ENCODE measurements at places on chromosomes 12 and 14.

GRCh38 chr14:84084056-84084630 lies 1445.8 kb upstream of the FLRT2 start:
- DNase-seq: no peak

DNA sequence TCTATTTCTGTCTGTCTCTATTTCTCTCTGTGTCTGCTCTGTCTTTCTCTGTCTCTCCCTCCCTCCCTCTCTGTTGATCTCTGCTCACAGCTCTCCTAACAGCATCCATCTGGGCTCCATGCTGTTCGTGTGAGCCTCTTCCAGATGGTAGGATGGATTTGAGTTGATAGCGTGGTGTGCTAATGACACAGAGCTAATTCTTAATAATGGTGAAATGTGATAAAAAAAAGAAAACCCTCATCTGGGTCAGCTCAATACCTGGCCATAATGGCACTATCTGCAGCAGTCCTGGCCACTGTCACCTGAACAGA lies 96.4 kb downstream of the AACS start:
- no peak for DNase-seq

GRCh38 chr14:21846227-21846885 lies 172.7 kb upstream of the OR4E1 start:
- peak; percentile 80 for DNase-seq

DNA sequence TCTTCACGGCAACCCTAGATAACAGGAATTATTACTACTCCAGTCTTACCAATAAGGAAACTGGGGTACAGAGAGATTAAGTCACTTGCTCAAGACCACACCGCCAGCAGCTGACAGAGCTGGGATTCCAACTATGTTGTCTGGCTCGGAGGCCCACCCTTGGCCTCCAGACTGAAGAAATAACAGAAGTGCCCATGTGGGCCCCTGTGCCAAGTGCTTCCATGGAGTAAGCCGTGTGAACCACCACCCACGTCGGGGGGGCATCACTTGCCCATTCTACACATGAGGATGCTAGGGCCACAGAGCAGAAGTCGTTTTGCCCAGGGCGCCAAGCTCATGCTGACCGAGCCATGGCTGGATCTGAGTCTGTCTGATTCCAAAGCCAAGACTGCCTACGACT lies 926 bp upstream of the CMKLR1 start:
- DNase-seq: no peak

GRCh38 chr12:188910-189621 lies 24.9 kb downstream of the SLC6A12 start:
- DNase-seq: peak; percentile 25

DNA sequence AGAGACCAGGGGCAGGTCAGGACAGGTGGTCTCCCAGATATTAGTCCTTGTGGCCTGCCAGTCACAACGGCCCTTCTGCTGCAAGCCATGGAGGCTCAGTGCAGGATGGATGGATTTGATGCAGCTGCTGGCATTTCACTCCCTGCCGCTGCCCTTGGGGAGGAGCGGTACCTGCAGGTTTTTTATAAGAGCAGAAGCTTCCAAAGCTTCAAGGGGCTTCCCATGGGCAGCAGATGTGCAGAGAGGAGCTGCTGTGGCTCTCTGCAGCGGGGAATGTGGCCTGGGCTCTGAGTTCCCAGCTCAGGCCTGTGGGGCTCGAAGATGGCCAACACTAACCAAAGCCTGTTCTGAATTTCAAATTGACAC lies 379.3 kb downstream of the DPF3 start:
- no peak for DNase-seq

DNA sequence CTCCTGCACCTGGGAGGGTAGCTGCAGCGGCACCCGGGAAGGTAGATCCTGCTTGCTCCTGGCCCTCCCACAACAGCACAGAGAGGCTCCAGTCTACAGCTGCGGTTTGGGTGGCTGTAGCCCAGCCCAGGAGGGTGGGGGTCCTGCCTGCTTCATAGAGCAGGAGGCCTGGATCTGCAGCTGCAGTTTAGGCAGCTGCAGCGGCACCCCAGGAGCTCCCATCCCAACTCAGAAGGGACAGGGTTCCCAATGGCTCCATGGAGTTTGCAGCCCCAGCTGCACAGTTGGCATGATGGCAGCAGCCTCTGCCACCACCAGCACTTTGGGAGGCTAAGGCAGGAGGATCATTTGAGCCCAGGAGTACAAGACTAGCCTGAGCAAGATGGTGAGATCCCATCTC lies 38.5 kb downstream of the TIMELESS start:
- no peak for DNase-seq

GRCh38 chr14:57712102-57712501 lies 153.8 kb downstream of the SLC35F4 start:
- DNase-seq: no peak

- DNase-seq: no peak
Observed at GRCh38 chr14:36857842-36858445, 196.3 kb downstream of the PAX9 start.

DNA sequence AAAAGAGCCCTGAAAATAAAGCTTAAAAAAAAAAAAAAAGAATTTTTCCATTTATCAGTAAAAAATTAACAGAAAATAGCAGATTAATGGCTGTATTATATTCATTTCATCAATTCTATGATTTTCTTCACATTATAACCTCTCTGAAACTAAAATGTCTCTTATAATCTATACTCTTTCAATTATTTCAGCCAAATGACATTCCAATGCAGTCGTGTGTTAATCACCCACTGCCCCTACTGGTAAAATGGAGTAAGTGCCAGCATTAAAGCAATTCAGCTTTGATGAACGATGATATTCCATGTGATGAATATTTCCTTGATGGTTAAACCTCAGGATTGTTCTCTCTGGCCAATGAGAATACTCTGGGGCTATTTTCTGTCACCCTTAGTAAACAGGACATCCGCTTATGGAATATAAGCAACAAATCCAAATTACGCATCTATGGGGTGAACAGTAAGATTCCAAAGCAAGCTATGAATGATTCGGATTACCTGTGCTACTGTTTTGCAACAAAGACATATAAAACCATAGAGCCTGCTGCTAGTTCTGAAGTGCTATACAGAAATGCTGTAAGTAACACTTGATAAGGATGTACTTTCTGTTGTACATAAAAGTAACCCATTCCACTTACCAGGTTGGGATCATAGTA lies 20.3 kb upstream of the SYCP3 start:
- peak; percentile 51 for DNase-seq

DNA sequence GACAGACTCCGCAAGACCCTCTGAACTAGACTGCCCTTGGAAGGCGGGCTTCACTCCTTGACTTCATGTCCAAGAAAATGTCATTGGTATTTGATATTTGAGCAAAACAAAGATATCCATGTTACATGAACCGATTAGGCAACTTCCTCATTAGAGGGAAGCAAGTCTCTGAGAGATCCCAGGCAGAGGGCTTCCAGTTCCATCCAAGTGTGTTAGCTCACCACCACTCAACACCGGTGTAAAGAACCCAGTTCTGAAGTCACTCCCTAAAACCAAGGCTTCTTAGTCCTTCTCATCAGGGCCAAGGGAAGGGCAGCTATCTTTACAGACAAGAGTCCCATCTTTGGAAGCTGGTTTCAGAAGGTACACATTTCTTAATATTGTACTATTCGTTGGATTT lies 87.2 kb upstream of the CDKN3 start:
- DNase-seq: no peak

DNA sequence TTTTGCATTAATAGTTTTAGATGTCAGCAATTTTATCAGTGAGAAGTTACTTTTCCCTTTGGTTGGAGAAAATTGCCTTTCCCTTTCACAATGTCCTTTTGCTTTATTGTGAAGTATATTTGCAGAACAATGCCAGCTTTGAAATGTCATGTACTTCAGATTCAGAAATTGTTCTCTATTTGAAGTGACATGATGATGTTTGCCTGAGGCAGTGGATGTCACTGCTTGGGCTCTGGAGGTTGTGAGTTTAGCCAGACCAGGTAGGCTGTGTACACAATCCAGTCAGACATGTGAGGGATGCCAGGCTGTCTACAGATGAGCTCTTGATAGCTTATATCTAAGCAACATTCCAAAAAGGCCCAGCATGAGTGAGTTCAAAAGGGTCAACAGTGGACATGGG lies 451.9 kb upstream of the FBXO33 start:
- no peak for DNase-seq

GRCh38 chr12:62779488-62779887 lies 155.5 kb downstream of the PPM1H start:
- DNase-seq: no peak

DNA sequence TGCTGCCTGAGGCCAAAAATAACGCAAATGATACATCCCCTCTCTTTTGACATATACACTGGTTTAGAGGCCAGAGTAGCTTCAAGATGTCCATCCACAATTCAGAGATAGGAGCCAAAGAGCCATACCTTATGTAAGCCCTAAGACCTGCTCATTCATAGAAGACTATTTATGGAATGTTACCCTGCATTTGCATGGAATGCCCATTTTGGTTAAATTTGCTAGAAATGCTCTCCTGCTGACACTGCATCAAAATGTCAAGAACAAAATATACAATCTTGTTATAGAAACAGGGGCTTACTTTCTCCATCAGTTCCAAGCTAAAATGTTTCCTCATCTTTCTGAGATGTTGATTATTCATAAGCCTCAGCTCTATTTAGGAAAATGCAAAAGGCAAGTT lies 183.3 kb upstream of the CDKN3 start:
- DNase-seq: no peak

DNA sequence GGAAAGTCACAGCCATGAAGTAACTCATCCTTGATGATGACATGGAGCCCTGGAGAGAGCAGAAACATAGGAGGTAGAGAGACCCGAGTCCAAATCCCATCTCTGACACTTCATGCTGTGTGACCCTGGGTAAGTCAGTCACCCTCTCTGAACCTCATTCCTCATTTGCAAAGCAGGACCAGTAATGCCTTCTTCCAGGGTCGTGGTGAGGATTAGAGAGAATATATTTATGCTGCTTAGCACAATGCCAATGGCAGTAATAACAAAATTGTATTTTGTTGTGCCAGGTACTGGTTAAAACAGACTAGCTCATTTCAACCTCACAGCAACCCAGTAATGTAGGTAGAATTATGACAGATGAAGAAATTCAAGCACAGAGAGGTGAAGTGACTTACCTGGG lies 13.9 kb upstream of the RBM19 start:
- no peak for DNase-seq

GRCh38 chr14:96693987-96694386 lies 103.2 kb upstream of the VRK1 start:
- DNase-seq: no peak

DNA sequence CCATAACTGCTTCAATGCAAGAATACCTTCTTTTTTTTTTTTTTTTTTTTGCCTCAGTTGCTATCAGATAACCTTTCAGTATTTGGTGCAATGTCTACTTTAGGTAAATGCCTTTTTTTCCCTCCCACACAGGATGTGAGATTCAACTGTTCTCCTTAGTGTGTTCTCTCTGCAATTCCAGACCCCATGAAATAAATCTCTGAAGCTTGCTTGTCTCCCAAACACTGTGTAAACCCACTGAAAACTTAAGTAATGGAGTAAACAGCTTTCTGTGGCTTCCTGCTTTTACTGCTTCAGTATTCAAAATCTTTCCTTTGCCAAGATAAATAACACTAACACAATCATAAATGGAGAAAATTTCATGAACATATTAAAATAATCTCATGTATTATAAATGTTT lies 55.8 kb upstream of the CLEC14A start:
- DNase-seq: no peak

DNA sequence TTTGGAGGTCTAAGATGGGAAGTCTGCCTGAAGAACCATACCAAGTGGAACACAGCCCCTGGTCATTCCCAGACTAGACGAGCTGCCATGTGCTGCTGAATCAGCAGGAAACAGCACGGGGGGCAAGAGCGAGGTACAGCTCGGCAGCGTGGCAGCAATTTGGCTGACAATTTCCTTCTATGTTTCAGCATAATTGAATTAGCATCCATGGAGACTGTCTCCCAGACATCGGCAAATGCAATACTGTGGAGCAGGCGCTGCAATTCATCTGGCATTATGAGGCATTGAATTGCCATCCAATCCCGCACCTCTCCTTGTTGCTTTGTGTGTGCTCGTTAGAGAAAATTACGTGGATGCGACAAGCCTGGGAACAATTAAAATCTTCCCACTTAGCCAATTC lies 46.0 kb upstream of the CCDC60 start:
- no peak for DNase-seq

DNA sequence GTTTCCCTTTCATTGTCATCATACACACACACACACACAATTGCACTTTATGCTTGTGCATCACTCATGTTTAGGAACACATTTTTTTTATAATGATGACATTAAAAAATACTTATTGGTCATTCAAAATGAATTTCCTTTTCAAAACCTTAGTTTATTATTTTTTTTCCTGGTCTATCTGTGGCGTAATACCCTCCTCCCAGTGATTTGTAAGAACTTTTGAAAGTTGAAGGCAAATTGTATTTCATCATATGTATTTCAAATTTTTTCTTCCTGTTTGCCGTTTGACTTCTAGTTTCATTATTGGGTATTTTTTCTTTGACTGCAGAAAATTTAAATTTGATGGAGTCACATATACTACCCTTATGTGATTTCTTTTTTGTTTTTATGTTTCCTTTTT lies 2.5 kb upstream of the LRRK2 start:
- no peak for DNase-seq

- DNase-seq: no peak
Observed at GRCh38 chr12:102008615-102009126, 53.1 kb downstream of the WASHC3 start.

GRCh38 chr12:115227137-115227615 lies 543.2 kb upstream of the TBX3 start:
- no peak for DNase-seq

DNA sequence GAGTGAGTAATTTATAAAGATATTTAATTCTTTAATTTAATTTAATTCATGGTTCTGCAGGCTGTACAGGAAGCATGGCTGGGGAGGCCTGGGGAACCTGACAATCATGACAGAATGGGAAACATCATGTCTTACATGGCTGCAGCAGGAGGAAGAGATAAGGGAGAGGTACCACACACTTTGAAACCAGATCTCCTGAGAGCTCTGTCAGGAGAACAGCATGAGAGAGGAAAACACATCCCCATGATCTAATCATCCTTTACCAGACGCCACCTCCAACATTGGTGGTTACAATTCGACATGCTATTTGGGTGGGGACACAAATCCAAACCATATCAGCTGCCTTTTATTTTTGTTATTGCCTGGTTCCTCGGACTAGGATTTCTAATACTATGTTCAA lies 928.6 kb downstream of the TMEM121 start:
- no peak for DNase-seq

GRCh38 chr12:56718149-56718548 lies 7.0 kb downstream of the NACA start:
- DNase-seq: no peak

GRCh38 chr14:68860771-68861170 lies 67.9 kb upstream of the ZFP36L1 start:
- DNase-seq: no peak

- DNase-seq: peak; percentile 13
Observed at GRCh38 chr14:75831952-75832351, 149.8 kb downstream of the TGFB3 start.

- DNase-seq: no peak
Observed at GRCh38 chr12:108852674-108853309, 4.6 kb downstream of the SSH1 start.

GRCh38 chr12:101277443-101277842 lies 2.5 kb upstream of the UTP20 start:
- no peak for DNase-seq

GRCh38 chr14:60311417-60311816 lies 62.4 kb downstream of the PPM1A start:
- DNase-seq: peak; percentile 10

- DNase-seq: no peak
Observed at GRCh38 chr12:89450907-89451306, 73.7 kb downstream of the GALNT4 start.

- DNase-seq: no peak
Observed at GRCh38 chr12:57096099-57096572, 7.2 kb downstream of the NAB2 start.
